ENCODE measurements at places on chromosomes 12 and 14.

GRCh38 chr14:102593061-102593824 lies 794 bp downstream of the RCOR1 start:
- peak; percentile 43 for DNase-seq

- DNase-seq = no peak
Observed at GRCh38 chr12:56300644-56301464, 724 bp upstream of the CS start.

DNA sequence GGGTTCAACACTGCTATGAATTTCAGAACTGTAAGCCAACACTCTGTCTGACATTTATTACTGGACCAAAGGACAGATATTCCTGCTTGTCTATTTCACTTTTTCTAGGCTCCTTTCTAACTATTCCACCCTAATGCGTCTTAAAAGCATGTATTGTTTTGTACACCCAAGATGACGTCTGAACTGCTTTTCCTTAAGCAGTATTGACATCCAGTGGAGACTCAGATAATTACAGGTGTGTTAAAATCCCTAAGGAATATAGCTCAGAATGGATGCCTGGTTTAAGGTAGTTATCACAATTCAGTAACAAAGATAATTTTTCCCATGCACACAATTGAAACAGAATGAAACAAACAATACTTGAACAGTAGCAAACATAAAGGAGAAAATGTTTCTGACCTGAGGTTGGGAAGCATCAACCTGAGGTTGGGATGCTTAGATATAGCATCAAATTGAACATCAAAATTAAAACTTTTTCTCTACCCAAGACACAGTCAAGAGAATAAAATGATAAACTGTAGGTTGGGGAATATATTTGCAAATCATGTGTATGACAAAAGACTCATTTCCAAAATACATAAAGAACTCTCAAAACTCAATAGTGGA lies 93.7 kb upstream of the PTPRR start:
- DNase-seq = no peak

- peak; percentile 66 for DNase-seq
Observed at GRCh38 chr12:459430-460258, at the start of gene B4GALNT3. Gene B4GALNT3 (plus strand): TSS chr12:459939. CDS start chr12:460377, 438 bp downstream.

GRCh38 chr12:43208221-43208620 lies 343.8 kb downstream of the ADAMTS20 start:
- no peak for DNase-seq

DNA sequence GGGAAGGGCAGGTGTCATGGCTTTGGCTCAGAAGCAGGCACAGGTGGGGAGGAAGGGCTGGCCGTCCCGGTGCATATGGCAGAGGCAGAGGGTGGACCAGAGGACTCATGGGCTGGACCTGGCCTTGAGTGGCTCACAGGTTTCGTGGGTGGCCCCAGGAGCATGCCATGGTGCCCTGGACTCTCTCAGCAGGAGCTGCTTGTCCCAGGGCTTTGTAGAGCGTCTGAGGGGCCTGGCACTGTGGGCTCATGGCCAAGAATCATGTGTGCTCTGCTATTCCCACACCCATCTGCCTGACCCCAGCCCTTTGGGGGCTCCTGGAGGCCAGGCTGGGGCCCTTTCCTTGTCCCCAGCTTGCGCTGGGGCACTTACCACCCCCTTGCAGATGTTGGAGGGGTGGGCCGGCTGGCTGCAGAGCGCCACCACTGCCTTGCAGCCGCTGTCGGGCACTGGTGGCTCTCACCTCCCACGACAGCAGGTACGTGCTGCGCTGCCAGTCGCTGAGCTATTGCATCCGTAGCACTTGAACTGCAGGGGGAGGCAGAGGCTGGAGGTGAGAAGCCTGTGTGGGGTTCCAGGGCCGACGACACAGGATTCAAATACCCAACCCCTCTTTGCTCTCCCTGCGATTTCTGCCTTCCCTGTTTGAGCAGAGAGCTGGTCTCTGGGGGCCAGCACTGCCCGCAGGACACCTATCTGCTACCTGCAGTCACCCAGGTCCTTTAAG lies 187.4 kb upstream of the PRMT8 start:
- no peak for DNase-seq

DNA sequence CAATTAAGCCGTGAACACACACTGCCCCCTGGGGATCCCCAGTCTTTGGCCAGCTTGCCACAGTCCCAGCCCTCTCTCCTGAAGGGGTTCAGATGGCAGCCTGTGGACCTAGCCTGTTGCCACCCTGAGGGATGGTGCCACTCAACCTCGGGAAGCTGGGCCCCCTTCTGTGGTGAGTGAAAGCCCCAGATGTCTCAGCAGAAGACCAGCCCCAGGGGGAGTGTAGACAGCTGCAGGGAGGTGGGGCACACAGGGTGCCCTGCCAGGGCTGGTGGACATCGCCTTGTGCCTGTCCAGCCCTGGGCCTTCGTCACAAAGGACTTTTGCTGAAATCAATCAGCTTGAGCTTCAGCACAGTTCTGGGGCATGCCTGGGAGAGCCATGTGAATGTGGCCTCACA lies 32.4 kb downstream of the C14orf132 start:
- peak; percentile 30 for DNase-seq

DNA sequence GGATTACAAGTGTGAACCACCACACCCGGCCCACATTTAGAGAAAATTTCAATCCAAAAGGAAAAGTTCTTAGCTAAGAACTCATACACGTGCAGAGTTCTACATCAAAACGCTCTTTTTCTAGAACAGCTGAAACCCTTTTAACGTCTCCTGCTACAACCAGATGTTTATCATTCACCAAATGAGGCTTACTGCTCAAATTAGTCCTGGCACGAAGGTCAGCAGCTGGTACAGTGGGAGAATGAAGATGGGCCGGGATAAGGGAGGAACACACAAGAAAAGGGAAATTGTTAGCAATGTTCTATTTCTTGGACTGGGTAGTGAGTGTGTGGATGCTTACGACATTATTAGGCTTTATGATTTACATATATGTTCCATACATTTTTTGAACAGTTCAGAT lies 37.2 kb downstream of the PRKAB1 start:
- DNase-seq = no peak

GRCh38 chr14:77825895-77826519 lies 26.1 kb downstream of the ADCK1 start:
- peak; percentile 49 for DNase-seq

DNA sequence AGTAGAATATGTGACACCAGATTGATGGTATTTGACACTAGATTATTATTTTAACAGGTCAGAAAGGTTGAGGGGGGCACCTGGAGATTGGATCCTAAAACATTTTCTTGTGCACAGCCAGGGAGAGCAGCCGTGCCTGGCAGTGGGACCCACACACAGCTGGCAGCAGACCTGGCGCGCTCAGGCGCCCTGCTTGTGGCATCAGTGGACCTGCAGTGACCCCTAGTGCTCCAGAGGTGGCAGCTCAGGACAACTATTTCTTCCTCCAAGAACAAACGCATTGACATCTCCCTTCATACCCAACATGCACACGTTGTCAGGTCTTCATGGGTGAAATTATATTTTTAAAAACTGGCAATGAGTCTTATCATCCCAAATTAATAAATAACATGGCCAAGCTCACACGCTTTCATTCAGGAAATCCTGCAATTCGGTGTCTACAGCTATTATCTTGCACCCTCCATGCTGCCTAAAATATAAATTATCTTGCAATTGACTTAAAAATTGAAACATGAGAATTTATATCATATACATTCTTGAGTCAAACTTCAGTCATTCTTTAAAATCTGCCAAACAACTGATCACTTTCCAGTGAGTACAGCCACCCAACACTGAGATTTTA lies 7.7 kb upstream of the TMEM132D start:
- DNase-seq = peak; percentile 22

DNA sequence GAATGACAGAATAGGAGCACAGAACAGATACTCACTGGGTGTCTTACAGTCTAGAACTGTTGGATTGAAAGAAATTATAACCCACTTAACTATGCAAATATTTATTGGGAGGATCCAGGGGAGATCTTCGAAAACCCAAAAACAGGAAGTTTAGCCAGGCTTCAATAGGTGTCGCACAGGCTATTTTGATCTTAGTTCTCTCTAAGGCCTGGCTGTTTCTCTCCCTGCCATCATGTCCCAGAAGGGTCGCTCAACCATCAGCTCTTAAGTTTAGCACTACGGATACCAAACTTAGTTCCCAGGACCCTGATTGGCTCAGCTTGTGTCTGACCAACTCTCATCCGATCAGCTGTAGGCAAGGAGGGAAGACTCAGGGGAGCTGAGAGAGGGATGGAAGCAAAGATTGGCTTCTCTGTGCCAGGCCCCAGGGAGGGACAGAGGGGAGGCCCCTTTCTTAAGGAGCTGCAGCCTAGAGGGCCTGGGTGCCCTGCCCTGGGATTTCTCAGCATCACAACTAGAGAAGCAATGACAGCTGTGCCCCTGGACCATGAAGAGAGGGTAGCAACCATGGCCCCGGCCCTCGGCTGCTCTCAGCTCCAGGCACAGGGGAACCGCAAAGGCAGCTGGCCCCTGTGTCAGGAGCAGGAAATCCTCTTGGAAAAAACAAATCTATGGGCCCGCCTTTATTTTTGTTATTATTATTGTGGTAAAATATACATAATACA lies 13.5 kb downstream of the PHETA1 start:
- DNase-seq = no peak
